ENCODE measurements at places on chromosomes 6 and 20. TPM values are rescaled to one million over a fixed set of nuclear protein-coding genes. Genes with fewer than 3 reads are reported as not detected.

- DNase-seq, result no peak
These were observed 105.1 kb downstream of the SLC23A2 start for GRCh38 chr20:4896119-4896702.

GRCh38 chr20:33311996-33312395 is 29.0 kb downstream of the BPIFB1 start:
- no peak for DNase-seq

DNA sequence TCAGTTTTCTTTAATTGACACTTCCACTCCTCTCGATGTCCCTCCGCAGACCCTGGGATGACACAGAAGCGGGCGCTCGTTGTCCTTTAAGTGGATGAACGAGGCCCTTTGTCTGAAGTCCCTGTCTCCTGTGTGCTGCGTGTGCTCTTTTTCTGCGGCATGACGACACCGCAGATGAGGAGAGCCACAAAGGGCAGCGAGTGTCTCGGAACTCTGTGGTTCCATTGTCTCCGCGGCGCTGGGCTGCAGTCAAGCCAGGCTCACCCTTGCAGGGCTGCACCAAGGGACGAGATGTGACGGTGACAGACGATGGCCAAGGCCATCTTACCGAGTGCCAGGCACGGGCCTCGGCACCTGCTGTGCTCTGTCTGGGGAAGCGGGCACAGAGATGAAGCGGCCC is 10.6 kb downstream of the PRR18 start:
- no peak for DNase-seq

DNA sequence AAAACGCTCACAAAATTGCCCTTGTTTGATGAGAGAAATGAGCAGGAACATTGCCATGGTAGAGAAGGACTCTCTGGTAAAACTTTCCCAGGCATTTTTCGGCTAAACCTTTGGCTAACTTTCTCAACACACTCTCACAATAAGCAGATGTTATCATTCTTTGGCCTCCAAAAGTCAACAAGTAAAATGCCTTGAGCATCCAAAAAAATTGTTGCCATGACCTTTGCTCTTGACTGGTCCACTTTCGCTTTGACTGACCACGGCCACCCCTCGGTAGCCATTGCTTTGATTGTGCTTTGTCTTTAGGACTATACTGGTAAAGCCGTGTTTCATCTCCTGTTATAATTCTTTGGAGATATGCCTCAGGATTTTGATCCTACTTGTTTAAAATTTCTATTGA is 41.1 kb upstream of the PREP start:
- DNase-seq, result no peak

DNA sequence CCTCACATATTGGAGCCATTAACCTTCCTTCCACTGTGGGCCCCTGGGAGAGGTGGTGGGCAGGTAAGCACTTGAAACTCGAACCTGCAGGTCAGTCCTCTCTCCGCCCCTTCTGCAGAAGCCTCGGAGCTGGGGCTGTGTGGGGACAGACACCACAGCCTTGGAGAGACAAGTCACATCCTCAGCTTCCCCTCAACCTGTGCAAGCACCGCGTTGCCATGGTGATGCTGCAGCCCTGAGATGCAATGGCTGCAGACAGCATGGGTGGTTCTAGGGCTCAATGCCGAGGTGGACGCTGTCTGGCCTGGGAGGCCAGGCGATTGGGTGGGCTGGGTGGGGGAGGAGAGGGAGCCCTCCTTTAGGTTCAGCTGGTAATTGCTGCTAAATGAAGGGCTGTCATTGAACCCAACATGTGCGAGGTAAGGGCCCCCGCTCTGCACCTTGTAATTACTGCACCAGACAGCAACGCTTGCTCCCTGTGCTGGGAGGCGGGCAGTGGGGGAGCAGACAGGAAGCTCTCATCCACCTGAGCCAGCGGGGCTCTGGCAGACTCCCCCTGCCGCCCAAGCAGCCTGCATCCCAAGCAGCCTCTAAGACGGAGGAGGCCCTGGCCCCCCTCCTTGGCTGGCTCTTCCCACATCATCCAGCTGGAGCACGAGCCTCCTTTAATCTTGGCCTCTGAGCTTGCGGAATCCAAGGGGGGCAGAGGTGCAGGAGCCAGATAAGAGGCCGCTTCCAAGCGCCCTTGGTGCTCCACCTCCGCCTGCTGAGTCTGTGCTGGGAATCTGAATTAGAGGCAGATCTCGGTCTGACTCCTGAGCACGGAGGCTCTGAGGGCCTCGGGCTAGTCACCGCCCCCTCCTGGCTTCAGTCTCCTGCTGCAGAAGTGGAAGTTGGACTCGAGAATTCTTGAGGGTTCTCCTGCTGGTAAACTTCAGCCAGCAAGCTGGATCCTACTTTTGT is 39.8 kb upstream of the CDH22 start:
- peak; percentile 88 for DNase-seq

GRCh38 chr6:15970517-15970916 is 158.4 kb upstream of the MYLIP start:
- no peak for DNase-seq

DNA sequence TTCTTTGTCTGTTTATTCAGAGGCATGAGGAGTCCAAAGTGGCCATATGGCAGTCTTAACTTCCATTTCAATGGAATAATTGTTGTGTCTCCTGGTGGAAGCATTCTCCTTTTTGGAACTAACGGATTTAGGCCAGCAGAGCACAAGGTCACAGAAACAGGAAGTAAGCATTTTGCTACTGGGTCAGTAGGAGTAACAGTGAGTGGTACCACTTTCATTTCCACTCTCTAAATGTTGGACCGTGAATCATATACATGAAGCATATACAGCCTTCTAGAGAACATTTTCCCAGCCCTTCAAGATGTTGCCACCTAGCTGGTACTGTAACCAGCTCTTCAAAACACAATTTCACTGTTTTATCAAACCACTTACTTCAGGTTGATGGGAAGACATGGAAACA is 182.8 kb downstream of the EYS start:
- no peak for DNase-seq

GRCh38 chr6:157244175-157244574 is 79.1 kb downstream of the TMEM242 start:
- peak; percentile 51 for DNase-seq

DNA sequence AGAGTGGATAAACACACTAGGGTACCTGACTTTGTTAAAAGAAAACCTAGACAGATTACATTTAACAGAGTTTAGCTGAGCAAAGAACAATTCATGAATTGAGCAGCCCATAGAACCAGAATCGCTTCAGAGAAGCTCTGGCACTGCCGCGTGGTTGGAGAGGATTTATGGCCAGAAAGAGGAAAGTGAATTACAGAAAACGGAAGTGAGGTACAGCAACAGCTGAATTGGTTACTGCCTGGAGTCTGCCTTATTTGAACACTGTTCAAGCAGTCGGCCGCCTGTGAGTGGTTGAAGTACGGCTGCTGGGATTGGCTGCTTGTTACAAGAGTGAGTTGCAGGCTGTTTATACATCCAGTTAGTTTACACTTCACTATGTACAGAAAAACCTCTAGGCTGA is 253.8 kb upstream of the CDYL start:
- DNase-seq, result no peak

DNA sequence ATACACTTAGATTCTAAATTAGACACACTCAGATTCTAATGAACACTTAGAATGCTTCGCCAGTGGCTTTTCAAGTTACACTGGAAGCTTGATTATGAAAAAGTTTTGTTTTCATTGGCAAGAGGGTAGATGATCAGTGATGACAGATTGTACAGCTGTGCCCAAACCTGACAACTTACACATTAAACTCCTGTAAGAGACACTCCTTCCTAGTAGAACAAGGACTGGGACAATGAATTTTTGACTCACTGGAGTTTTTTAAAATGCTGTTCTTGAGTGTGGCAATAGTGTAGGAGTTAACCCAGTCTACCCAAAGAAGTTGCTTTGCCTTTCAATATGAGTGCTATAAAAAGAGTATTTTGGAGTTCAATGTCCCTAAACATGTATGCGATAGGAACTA is 140.8 kb downstream of the SLC16A10 start:
- DNase-seq, result no peak

- DNase-seq, result no peak
These were observed 208.4 kb downstream of the CDH4 start for GRCh38 chr20:61460261-61461052.

DNA sequence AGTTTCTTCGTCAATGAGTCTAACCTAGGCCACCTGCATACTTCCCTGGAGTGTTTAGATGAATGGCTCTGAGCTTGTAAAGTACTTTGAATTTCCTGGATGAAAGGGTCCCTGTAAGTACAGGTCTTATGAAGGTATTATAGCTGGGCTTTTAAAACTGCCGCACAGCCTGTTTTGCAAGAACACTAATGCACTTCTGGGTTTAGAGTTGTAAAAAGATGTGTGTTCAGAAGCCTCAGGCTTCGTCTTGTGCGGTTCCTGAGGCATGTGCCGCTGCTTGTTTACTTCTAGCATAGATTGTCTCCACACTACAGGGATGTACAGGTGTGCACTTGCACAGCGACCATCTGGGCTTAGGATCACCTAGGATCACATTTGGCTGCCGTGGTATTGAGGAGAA is 324.5 kb downstream of the SOX4 start:
- DNase-seq, result no peak

DNA sequence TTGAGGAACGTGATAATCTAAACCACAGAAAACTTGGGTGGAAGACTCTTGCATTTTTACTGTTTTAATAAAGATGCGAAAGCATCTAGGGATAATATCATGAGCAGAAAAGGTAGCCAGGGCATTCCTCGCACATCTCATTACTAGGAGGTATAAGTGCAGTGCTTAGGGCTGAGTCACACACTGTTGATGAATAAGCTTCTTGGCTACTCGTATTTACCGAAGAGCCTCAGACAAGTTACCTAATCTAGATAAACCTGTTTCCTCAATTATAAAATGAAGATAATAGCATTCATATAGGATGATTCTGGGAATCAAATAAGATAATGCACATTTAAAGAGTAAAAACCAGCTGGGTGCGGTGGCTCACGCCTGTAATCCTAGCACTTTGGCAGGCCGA is 780 bp upstream of the KIAA0319 start:
- DNase-seq, result no peak

- no peak for DNase-seq
These were observed 5.9 kb downstream of the ESF1 start for GRCh38 chr20:13778827-13779226.

- no peak for DNase-seq
These were observed 127.6 kb upstream of the DUSP22 start for GRCh38 chr6:164720-165119.

GRCh38 chr6:106981926-106982325 is 7.4 kb upstream of the CD24 start:
- peak; percentile 94 for DNase-seq

DNA sequence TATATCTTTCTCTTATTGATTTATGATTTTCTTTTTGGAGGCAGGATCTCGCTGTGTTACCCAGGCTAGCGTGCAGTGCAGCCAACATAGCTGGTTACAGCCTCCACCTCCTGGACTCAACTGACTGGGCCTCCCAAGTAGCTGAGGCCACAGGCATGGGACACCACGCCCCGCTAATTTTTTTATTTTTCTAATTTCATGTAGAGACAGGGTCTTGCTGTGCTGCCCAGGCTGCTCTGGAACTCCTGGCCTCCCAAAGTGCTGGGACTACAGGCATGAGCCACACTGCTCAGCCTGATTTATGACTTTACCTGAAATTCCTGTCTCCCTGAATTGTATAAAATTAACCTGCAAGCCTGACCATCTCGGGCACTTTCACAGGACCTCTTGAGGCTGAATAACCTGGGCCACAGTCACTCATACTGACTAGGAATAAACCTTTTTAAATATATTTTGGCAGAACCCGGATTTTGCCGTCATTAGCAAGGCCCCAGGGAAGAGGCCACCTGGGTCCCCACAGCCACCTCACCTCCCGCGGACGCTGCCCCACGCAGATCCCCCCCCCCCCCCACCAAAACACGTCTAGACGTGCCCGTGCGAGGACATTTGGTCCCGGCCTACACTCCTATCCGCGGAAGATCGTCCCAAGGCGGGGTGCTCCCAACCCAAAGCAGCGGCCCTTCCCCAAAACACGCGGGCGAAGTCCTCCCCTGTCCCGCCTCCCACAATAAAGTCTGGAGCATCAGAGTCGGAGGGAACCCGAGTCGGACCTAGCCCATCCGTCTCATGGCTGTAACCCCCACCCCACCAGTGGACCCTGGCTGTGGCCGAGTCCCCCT is 902 bp downstream of the ZNF337 start:
- DNase-seq, result peak; percentile 52

DNA sequence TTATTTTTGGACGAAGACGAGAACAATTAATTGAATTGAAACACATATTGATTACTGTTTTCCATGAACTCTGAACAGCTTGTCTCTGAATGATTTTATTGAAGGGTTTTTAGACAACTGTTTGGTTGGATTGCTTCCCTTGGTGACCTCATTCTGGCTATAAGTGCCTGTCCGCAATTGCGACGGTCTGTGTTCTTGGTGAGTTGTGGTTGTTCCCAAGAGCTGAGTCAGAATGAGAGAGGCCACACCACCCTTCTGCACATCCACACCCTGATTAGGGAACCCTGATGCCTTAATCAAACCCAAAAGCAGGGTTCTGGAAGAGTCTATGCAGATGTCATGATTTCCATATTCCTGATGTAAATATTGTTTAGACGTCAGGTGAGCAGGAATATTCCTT is 747.0 kb downstream of the PTPRT start:
- DNase-seq, result peak; percentile 86

GRCh38 chr6:43297644-43298564 is at the start of gene SLC22A7:
TSS of gene SLC22A7 (plus strand) at chr6:43298260. CDS start at chr6:43298359, 99 bp downstream.
- DNase-seq, result no peak

DNA sequence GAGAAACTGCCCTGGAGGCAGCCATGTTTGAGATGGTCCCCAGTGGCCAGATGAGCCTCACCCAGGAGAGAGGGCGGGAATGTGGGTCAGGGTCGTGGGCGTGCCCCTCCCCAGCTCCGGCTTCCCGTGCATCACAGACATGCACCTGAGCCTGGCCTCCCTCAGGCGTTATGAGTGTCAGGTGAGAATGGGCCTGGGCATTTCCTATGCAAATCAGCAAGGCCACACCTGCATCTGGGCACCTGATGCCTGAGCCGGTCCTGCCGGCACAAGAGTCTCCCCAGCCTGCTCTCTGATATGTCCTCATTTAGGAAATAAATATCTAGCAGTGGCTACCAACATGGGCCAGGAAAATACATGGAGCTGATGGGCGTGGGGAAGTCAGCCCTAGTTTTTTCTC is 82.4 kb downstream of the RAMACL start:
- no peak for DNase-seq

- peak; percentile 22 for DNase-seq
These were observed 2.8 kb upstream of the TOMM6 start for GRCh38 chr6:41784581-41785171.

GRCh38 chr6:161029195-161029809 is 37.7 kb downstream of the MAP3K4 start:
- no peak for DNase-seq

The SLC32A1 gene
- total RNA-seq, result not detected

The SMOC2 gene
- total RNA-seq, result 65.4 TPM

The ERVFRD-1 gene
- total RNA-seq, result 0.04 TPM

The HFE gene
- total RNA-seq, result 3.1 TPM

The IRF4 gene
- 1.8 TPM for total RNA-seq

The RRAGD gene
- 103 TPM for total RNA-seq

The RBPJL gene
- not detected for total RNA-seq

The BPIFB4 gene
- total RNA-seq, result 0.09 TPM

The CST9 gene
- total RNA-seq, result not detected

The SLC35D3 gene
- not detected for total RNA-seq

The BPIFB2 gene
- total RNA-seq, result not detected

The SGK2 gene
- total RNA-seq, result 0.75 TPM

The VNN1 gene
- 0.13 TPM for total RNA-seq

The ZDHHC14 gene
- total RNA-seq, result 3.4 TPM
